ENCODE measurements at places on chromosomes 1 and 21.

DNA sequence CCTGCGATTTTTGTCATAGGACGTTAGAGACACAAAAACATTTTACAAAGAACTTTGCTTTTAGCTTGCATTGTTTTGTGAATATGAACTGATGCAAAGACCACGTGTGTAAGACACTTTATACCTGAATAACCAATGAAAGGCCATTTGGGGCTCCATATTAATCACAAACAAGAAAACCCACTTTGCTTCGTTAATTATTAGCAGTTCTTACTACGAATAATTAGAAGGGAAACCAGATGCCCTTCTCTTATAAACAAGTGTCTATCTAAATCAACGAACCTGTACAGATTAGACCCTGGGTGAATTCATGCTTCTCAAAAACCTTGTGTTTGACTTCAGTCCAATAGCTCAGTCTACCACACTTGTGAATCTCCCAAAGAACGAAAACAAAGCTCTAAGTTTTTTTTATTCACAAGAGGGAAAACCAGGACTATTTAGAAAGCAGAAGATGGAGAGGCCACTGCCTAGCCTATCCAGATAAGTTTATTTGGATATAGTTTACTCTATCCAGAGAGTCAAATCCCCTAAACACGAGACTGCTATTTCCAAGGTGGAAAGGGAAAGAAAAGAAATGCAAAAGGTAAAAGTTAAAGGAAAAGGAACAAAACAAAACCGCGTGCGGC is 897 bp downstream of the CYYR1 start:
- no peak for DNase-seq

- peak; percentile 15 for DNase-seq
Measured at GRCh38 chr1:155126556-155127104, 1.0 kb upstream of the EFNA1 start.

DNA sequence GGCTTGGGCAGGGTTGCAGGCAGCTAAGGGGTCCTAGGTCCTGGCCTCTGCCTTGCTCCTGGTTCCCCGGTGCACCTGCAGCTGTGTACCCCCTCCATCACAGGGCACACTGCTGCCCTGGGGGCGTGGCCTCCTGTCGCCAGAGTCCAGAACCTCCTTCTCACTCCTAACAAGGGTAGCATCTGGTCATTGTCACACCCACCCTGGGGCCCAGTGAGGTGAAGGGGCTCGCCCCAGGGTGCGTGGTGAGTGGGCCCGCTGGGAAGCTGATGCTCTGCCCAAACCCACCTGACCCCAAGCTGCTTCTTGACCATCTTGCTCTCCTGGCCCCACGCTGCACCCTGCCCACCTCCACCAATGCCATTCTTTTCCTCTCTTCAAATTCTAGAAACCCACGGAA is 44.5 kb downstream of the AJAP1 start:
- DNase-seq, result no peak

DNA sequence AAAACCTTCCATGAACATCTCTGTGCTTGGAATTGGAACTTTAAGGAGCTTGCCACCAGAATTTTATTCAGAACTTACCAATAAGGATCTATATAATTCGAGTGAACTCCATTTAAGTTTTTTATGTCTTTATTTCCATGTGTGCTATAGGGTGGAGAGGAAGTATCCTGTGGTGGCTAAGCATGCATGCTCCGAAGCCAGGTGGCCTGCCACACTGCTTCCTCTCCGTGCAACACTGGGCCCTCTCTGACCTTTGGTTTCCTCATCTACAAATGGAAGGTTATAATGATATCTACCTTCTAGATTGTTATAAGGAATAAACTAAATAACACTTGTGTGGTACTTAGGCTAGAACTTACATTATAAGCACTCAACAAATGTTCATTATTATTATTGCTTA is 382.1 kb downstream of the PTPRC start:
- peak; percentile 46 for DNase-seq

- no peak for DNase-seq
Measured at GRCh38 chr1:235758931-235759330, 107.8 kb downstream of the LYST start.

- no peak for DNase-seq
Measured at GRCh38 chr21:36981049-36981391, 14.6 kb upstream of the HLCS start.

DNA sequence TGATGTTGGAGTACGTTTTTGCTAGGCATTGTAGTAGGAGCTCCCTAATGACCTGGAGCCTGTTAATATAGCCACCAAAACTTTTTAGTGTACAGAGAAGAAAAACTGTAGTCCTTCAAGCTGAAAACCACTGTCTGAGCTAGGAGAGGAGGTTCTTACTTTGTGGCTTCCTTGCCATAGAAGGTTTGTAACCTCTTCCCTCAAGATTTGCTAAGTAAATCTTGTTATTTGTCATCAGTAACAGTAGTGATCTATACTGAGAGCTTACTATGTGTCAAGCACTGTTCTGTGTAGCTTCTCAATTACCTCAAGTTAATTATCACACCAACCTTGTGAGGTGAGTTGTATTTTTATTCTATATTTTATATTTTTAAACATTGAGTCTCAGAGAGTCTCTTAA is 21.2 kb upstream of the LRRC8C start:
- no peak for DNase-seq

GRCh38 chr1:9569267-9569666 is 19.4 kb upstream of the TMEM201 start:
- no peak for DNase-seq

DNA sequence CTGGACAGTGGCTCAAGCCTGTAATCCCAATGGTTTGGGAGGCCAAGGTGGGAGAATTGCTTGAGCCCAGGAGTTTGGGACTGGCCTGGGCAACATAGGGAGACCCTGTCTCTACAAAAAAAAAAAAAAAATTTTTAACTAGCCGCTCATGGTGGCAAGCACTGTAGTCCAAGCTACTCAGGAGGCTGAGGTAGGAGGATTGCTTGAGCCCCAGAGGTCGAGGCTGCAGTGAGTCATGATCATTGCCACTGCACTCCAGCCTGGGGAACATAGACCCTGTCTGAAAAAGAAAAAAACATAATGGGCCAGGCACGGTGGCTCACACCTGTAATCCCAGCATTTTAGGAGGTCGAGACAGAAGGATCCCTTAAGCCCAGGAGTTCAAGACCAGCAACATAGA is 5.3 kb downstream of the SPATC1L start:
- DNase-seq, result no peak

All from naive B cell (primary cell).